ENCODE measurements at places on chromosomes 4 and X.

DNA sequence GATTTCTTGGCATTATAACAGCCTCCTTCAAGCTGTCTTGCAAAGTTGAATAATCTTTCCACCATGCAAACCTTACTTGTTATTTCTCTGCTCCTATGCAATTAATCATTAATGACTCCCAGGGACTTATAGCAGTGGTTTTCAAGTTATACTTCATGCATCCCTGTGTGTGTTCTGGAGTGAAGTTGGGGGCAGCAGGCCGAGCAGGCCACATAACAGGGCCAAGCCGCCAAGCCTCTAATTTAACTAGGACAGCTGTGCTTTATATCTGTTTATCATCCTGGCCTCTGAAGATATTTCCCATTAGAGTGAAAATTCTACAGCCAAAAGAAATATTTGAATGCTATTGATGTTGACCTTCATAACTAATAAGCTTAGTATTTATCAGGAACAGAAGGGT, 133.5 kb upstream of the PAK3 start:
- no peak for DNase-seq

- no peak for DNase-seq
Observed at GRCh38 chr4:20323991-20324390, 72.3 kb downstream of the SLIT2 start.

- no peak for DNase-seq
Observed at GRCh38 chr4:76420762-76421581, at the start of gene CCDC158. Gene CCDC158, minus strand, starts transcription at chr4:76421141. Its CDS starts 17,934 bp downstream, at chr4:76403207.

DNA sequence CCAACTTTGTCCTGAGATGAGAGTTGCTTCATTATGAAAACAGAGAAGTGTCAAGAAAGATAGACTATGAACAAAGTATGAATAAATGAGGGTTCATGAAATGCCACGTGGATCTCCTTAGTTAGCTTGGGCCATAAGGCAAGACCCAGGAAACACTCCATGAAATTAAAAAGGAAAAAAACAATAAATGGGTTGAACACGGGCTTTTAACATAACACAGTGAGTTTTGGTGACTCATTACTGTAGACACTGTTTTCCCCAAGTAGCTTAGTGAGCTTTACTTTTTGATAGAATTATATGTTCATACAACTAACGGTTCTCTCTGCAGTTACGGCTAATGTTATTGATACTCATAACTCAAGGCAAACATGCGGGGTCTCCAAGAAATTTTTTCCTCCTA, 265.0 kb downstream of the DHX15 start:
- DNase-seq = no peak

- DNase-seq = no peak
Observed at GRCh38 chrX:50874876-50875275, 35.7 kb upstream of the BMP15 start.

- no peak for DNase-seq
Observed at GRCh38 chrX:84064814-84065213, 123.2 kb downstream of the RPS6KA6 start.

DNA sequence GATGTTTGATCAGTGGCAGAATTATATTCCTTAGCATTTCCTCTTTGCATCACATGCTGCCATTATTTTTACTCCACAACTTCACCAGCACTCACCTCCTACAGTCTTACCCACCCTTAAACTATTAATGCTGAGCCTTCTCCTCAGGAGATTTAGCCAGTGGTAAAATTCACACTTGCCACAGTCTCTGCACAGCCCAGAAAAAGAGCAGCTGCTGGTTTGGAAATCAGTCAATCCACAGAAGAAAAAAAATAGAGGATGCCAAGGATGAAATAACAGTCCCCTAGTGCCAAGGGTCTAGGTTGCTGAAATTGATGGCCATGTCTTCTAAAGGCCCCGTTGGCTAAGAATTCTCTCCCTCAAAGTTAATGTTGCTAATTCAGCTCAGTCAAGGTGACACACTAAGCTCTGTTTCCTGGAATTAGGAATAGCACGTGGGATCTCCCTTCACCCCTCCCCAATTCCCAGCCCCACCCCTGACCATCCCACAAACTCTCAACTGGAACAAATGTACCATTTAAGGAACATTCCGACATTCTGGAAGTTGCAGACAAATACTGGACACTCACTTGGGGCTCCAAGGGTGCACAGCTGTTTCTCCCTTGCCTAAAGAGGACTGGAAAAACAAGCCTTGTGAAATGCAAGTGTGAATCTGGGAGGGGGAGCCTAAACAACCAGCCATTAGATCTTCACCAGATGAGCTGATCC, 5.7 kb downstream of the ATP1B4 start:
- DNase-seq = no peak

DNA sequence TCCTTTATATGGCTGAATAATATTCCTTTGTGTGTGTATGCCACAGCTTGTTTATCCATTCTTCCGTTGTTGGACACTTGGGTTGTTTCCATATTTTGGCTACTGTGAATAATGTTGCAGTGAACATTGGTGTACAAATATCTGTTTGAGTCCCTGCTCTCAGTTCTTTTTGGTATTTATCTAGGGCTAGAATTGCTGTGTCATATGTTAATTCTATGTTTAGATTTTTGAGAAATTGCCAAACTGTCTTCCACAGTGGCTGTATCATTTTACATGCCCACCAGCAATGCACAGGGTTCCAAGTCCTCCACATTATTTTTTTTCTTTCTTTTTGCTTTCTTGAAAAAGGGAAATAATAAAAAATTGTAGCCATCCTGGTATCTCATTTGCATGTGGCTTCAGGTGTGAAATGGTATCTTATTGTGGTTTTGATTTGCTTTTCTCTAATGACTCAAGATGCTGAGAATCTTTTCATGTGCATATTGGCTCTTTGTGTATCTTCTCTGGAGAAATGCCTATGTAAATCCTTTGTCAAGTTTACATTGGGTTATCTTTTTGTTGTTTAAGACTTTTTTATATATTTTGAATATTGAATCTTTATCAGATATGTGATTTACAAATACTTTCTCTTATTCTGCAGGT, 129.7 kb downstream of the RAPGEF2 start:
- no peak for DNase-seq

GRCh38 chr4:20840648-20841190, 140.5 kb downstream of the PACRGL start:
- no peak for DNase-seq

- DNase-seq = no peak
Observed at GRCh38 chr4:89781321-89781720, 55.6 kb downstream of the SNCA start.

DNA sequence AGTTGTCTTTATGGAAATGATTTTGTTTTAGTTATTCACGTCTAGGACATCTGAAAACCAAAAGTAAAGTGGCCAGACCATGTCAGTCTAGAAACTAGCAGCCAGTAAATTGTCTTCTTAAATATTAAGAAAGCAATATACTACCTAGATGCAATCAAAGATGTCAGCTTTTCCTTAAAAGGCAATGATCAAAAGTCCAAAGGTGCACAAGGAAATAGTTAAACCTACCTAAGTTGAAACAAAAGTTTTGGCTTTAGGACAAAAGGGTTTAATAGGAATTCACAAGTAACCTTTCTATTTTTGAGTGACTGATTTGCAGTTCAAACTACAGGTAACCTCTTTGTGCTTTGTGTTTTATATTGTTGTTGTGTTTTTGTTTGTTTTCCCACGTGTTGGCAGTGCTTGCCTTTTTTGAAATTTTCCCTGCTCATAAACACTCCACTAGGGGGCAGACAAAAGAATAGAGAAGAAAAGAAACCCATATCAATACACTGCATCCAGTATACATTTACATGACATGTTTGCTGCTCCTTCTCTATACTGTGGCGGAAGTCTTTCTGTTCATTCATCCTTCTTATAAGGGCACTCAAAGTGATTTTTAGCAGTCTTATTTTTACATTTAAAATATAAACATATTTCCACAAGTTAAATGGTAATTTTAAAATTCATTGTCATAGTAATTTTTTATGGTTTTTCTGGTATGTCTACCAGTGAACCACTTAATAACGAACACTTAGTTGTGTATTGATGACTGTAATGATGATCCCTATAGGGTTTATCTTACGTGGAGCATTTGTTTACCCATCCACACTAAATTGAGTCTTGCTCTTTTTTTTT, 62.7 kb downstream of the GAB1 start:
- DNase-seq = peak; percentile 37

- DNase-seq = no peak
Observed at GRCh38 chr4:154471032-154471431, 20.6 kb downstream of the DCHS2 start.
